Esophagus squamous epithelium (tissue), 5 donors: ENCODE measurements at places on chromosomes 11 and 22.
A peak's percentile ranks its signal among the peaks of the same experiment; 100 is the strongest.

- DNase-seq: no peak
Measured at GRCh38 chr11:47924184-47924691, 56.1 kb upstream of the PTPRJ start.

DNA sequence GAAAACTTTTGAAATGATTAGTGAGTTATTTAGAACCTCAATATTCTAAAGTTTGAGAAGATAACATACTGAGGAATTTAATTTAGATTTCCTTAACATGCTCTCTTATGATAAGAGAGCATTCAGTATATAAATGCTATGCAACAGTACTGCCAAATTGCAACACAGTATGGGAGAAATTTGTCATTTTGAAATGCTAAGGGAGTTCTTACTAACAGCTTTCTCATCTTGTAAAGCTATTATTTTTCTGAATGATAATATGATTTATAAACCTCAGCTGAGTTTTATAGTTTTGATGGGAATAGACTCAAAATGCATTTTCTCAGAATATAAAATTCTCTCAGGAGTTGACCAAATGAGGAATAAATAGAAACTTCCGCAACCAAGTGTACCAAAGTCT is 108.4 kb downstream of the SPON1 start:
- DNase-seq: no peak

GRCh38 chr11:113675565-113675964 is 30.5 kb downstream of the TMPRSS5 start:
- no peak for DNase-seq

DNA sequence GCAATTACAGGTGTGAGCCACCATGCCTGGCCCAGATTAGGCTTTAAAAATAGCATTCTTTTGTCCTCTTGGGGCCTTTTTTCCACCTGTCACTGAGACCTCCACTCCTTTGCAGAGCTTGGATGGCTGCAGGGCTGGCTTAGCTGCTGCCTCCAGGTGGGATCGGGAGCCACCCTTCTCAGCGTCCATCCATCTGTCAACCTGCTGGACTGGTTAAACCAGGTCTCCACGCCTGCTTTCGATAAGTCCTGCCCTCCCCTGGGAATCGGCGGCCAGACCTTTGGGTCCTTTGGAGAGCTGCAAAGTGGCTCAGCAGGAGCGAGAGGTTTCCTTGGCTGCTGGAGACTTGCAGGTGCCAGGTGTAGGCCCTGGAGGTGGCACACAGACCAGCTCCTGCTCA is 23.4 kb upstream of the GRAMD4 start:
- DNase-seq: no peak

DNA sequence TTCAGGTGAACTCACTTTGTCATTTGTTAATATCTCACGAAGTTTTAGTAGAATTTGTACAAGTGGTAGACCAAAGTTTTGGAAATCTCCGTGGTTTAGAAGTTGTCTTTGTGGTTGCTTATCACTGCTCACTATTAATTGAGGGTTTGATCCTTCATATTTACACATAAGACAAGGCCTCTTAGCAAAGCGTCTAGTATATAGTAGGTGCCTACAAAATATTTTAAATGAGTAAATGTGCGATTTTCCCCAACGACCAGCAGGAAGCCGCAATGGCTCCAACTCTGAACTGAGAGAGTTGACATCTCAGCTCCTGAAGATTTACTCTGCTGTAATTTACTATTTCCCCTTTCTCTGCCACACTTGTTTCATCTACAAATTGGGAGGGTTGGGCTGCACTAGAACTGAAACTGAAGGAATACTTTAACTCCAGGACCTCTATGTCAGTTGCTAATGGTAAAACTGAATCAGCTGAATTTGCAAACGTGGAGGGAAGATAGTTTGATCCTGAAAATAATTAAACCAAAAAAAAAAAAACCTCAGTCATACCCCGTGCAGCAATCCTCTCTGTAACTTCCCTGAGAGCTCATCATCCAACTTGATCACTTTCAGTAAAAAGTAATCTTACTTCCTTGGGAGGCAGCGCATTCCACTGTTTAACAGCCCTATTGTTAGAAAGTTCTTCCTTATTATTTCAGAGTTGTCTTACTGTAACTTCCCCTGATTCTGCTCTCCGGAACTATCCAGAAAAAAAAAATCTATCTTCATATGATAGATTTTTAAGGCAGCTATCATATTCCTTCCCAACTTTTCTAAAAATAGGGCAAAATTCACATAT is 1.3 kb upstream of the SBF2 start:
- no peak for DNase-seq

DNA sequence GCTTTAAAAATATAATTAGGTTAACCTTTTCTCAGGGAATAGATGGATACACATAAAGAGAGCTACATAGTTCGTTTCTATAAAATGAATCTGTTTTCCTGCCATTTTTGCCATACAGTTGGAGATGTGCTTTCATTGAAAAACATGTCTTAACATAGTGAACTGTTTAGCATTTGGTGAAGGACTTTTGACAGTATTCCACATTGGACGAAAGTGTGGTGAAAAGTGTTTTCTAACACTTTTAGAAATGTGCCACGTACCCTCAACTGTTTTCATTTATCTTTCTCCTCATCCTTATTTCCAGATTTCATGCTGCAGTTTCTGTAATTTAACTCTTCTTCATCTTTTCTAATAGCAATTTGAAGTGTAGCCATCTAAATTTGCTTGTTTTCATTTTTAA is 249.1 kb upstream of the MTNR1B start:
- DNase-seq: no peak

DNA sequence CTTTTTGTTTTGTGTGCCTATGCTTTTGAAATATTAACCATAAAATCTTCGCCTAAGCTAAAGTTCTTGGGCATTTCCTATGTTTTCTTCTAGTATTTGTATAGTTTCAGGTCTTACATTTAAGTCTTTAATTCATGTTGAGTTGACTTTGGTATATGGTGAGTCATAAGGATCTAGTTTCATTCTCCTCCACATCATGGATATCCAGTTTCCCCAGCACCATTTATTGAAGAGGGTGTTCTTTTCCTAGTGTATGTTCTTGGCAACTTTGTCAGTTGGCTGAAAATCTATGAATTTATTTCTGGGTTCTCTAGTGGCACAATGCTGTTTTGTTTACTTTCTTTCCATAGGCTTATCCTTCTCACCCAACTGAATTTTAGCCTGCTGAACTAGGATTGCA is 49.0 kb downstream of the CTSC start:
- DNase-seq: no peak

DNA sequence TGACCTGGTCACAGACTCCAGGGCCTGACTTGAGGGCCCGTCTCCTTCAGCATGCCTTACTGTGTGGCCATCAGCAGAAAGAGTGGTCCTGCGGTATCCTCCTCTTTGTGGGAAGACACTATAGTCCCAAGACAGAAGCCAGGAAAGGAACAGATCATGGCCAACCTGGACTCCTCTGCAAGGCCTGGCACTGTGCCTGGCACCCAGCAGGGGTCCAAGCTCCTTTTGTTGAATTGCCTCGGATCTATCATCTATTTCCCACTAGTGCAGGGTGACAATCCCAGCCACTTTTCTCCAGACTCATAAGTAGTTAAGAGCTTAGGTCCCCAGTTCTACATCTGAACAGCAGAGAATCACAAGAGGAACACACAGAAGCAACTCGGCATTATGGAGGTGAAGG is 27.0 kb downstream of the DSCAML1 start:
- no peak for DNase-seq

DNA sequence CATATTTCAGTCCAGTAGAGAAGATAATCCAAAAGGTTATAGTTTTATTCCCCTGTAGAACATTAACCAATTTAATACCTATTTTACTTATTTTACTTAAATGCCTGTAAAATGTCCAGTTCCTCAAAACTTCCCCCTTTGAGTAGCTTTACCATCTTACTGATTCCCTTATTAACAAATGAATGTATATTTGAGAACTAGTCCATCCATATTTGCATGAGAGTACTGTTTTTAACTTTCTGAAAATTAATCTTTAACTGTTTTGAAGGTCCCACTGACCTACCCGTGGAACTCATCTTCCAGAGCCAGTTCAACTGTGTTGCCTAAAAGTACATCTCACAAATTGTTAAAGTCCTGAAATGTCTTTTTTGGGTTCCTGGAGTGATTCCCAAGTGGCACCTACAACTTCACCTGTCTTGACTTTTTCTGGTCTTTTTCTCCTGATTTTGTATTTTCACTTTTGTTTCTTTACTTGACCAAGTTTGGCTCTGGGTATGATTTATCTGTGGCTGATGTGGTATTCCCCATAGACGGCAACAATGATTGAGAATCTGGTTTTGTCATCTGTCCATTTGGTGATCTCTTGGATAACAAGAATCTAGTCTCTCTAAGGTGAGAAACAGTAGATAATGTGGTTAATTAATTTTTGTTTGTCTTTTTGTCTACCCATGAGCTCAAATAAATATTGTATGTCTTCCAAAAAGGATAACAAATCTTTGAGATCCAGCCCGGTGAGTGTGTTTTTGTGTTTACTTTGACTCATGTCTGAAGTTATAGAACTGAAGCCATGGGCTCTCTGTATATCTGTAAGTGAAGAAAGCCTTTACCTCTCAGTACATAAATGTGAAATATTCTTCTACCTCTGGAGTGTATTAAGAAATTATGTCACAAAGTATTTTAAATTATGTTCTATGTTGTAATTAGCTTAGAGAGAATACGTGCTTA is 174.2 kb downstream of the ETS1 start:
- no peak for DNase-seq

DNA sequence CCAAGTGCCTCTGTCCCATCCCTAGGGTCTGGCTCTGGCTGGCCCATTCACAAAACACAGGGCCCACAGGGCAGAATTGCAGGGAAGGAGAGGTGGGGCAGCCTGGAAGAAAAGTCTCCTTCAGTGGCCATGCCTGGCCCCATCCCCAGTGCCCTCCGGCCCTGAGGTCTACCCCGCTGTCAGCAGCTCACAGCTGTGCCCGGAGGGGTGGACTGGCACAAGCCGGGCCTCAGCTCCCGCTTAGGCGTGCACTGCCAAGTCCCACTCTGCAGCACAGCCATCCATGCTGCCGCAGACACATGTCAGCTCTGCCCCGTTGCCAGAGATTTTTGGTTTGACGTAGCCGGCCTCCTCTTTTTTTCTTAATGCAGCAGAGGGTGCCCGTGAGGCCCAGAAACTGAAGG is 3.9 kb upstream of the SCN2B start:
- no peak for DNase-seq

- no peak for DNase-seq
Measured at GRCh38 chr11:131204765-131205380, 165.5 kb upstream of the NTM start.

- no peak for DNase-seq
Measured at GRCh38 chr11:108923413-108923812, 258.5 kb downstream of the DDX10 start.

- DNase-seq: no peak
Measured at GRCh38 chr11:67562963-67563704, 20.5 kb upstream of the GSTP1 start.

GRCh38 chr11:33695051-33695566 is 5.5 kb downstream of the C11orf91 start:
- no peak for DNase-seq

DNA sequence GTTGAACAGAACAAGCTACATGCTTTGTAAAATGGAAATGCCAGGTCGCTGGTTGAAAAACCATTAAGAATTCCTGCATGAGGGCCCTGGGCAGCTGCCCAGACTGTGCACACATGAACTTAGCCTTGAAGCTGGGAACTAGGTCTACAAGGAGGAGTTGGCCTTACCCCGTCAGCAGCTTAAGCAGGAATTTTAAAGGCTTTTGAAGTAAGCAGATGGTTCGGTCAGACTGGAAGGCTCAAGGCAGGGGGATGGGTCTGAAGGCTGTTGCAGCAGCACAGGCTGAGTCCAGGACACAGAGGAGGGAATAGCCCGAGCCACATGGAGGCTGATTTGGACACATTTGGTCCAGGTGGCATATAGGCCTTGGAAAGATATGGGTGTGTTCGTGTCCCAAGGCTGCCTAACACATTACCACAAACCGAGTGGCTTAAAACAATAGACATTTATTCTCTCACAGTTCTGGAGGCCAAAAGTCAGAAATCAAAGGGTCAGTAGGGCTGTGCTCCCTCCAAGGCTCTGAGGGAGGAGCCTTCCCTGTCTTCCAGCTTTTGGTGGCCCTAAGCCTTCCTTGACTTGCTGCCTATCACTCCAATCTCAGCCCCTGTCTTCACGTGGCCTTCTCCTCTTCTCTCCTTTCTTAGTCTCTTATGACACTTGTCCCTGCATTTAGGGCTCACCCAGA is 11.6 kb downstream of the LIF start:
- DNase-seq: no peak

- no peak for DNase-seq
Measured at GRCh38 chr11:49995565-49995964, 13.2 kb upstream of the OR4C12 start.

DNA sequence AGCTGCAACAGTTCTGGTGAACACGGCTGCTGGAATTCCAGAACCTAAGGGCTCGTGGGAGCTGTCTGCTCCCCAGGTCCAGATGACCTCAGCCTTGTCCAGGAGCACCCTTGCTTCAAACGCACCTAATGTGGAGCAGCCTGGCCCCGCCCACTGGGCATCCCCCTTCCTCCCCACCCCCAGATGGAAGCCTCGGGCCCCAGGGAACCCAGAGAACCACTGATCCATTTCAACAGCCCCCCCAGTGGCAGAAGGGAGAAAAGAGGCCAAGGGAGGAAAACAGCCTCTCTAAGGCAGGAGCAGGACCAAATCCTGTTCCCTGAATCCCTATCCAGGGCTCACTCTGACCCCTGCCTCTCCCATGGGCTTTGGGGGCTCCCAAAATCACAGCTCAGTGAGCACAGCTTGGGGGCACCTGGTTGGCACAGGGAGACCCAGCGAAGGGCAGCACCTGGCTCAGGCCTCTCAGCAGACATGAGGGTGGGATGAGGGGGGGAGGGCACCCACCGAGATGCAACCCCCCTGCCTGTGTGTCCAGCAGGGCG is 1.2 kb downstream of the CYTH4 start:
- no peak for DNase-seq

DNA sequence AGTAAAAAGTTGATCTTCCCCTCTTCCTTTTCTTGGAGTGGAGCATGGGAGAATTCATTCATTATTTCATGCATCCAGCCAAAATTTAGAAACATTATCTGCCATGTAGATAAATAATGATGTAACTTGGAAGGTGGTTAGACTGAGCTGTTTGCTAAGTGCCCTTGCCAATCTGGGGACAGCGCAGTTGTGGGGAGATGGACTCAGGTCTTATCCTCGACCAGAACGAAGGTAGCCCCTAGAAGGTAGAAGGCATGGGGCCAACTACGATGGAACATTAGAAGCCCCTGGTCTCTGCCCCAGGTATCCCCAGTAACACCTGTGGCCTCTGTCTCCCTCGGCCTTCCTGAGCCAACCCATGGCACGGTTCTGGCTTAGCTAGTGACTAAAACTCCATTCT is 53.0 kb upstream of the TIMP3 start:
- DNase-seq: no peak

GRCh38 chr22:37231406-37232139 is 12.5 kb downstream of the RAC2 start:
- no peak for DNase-seq

DNA sequence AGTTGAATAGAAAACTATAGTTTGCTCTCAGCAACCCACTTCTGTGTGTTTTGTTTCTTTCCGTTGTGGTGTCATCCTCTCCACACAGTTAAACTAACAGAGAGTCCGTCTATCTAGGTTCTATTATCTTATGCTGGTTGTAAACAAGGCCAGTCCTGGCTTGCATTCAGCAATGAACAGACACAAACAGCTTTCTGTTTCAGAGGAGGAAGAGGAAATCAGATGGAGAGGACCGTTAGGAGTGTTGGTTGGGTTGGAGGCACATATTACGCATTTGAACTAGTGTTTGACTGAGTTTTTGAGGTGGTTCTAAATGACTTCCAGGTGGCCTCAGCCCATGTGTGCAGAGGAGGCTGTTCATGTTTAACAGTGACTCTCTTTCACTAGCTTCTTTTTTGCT is 129.5 kb upstream of the SORL1-AS1 start:
- DNase-seq: no peak

- peak; percentile 31 for DNase-seq
Measured at GRCh38 chr11:62025487-62026105, 58.2 kb upstream of the FTH1 start.

GRCh38 chr11:27319072-27319471 is 43.9 kb downstream of the CCDC34 start:
- no peak for DNase-seq
